ENCODE measurements at places on chromosomes 7 and 10. TPM values are rescaled to one million over a fixed set of nuclear protein-coding genes. Genes with fewer than 3 reads are reported as not detected.
A peak's percentile ranks its signal among the peaks of the same experiment; 100 is the strongest.

ANXA8L1 gene
- polyA plus RNA-seq, result 1.8 TPM

TFPI2 gene
- 7.2 TPM for polyA plus RNA-seq

INTS15 gene
- polyA plus RNA-seq, result 36.1 TPM

TSPAN12 gene
- 44.5 TPM for polyA plus RNA-seq

ZNF804B gene
- 0.07 TPM for polyA plus RNA-seq

TMEM229A gene
- polyA plus RNA-seq, result 1.2 TPM

DNA sequence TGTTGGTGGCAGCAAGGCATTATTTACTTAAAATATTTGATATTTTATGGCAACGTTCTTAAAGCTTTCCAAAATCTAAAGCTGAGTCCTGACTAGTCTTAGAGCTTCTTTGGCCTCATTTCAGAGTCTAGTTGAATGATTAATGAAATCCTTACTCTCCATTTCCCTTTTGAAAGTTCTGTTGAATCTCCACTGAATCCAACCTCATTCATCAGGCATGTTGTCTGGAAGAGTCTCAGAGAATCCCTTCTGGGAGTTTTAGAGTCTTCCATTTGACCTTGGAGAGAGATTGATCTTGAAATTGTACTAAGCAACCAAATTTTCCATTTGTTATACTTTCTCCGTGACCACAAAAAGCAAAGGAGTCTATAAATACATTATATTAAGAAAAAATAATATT, 198.5 kb upstream of the TMEM196 start:
- no peak for DNase-seq

- DNase-seq, result no peak
Measured at GRCh38 chr7:83882551-83882950, 233.6 kb upstream of the SEMA3E start.

DNA sequence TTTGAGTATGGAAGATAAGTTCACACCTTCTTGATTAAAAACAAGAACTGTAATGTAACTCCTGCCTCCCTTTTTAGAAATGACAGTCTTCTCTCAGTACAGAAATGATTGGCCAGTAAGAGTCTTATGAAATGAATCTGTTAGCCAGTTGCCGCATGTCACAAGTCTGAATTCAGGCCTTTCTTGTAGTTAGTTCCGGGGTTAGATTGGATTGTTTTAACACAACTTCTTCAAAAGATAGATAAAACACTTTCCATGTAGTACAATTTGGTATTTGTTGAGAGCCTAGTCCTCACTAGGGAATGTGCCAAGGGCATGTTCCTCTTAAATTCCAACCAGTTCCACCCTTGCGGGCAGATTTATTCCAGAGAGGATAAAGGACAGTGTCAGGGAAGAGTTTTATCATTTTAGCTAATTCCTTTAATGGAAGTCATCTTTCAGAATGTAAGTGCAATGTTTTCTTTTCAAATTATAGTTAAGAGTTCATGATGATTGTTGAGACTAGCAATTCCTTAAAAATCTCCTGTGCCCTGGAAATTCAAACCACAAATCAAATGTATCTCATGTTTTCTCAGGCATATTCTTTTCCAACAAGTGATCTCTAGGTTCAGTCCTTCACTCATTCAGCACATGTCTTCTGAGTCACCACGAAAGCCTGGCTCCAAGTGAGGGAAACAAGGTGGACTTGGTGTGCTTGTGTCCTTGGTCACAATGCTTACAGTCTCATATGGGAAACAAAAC, 4.1 kb downstream of the FHIP2A start:
- no peak for DNase-seq

DNA sequence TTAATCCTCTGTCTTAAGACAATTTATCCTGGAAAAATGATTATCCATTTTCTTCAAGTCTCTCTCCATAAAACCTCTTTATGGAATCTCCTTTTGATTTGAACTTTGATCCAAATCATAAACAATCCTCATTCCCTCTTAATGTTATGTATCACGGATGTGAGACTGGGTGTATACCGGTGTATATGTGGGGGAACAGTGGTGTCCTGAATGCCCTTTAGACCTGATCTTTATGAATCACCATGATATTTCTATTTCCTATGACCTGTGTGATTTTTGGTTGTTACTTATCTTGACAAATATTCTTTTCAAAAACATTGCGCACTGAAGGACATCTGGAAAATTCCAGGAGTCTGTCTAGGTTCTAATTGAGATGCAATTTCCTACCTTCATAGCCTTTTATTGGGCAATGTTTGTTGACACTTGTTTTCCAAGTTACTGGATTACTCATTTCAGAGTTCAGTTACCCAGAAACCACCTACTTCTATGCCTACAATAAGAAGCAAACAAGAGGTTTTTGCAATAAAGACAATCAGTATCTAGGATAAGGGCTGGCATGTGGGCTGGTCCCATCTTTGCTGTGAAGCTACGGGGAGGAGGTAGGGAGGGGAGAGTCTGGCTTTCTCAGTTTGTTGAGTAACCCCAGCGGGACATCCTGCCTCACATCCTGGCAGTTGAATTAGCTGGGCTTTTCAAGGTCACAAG, 190.4 kb downstream of the CTTNBP2 start:
- DNase-seq, result no peak

DNA sequence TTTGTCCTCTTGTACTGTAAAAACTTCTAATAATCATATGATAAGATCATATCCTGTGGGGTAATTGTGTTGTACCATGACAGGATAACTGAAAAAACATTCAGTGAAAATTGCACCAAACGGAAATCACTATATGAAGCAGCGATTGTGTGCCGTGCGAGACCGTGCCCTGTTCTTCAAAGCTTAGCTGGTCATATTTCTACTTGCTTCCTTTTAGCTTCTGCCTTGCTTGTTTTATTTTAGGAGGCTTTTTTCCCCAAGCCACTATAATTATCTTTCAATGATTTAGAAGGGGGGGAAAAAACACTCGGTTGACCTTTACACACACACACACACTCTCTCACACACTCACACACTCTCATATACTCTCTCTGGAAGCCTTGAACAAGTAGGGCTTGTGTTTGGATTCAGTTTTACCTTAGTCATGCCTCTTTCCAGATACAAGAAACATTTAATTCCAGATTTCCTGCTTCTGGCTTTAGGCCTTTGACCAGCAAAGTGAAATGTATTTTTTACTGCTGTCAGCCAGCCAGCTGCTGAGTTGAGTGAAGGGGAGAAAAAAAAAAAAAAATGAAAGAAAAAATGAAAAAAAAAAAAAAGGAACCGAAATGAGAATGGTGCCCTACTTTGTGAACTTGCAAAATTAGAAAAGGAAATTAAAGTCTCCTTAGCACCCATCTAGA, 181.4 kb downstream of the ARID5B start:
- peak; percentile 65 for DNase-seq

DNA sequence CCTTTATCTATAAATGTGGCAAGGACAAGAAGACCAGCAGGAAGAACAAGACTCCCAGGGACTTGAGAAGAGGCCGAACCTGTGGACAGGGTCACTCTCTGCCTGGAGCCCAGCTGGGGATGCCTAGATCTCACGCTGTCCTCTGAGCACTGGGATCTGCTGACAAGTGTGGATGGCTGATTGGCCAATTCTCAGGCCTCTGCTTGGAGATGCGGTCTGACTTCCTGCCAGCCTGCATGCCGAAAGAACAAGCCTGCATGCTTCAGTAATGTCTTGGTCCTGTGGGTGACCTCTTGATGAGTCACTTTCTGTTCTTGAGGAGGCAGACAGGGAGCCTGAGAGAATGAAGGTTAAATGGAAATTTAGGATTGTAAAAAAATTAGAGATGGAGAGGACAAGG, 84.7 kb downstream of the TMEM178B start:
- DNase-seq, result peak; percentile 11
